ENCODE measurements at places on chromosomes 2 and 18. TPM values are rescaled to one million over a fixed set of nuclear protein-coding genes. Genes with fewer than 3 reads are reported as not detected.

DNA sequence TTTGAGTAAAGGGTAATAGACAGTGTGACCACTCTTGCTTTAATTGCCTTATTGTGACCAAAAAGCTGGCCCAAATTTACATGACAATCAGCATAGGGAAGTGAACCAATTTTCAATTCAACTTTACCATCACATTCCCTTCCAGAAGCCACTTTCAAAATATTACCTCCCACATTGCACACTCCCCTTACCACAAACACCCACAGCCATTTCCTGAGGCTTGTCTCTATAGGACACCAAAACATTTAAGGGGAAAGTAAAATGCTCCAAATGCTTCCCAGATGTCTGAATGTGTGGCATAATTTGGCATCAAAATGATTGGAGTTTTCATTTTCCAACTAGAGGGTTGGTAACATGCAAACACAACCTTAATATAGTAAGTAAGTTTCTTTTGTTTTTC lies 616.1 kb downstream of the SLC4A3 start:
- DNase-seq, result no peak

GRCh38 chr18:46917803-46918600 lies 600 bp downstream of the KATNAL2 start:
- DNase-seq, result no peak

Gene DSG1
- total RNA-seq, result not detected

Gene EFHD1
- total RNA-seq, result 0.24 TPM

DNA sequence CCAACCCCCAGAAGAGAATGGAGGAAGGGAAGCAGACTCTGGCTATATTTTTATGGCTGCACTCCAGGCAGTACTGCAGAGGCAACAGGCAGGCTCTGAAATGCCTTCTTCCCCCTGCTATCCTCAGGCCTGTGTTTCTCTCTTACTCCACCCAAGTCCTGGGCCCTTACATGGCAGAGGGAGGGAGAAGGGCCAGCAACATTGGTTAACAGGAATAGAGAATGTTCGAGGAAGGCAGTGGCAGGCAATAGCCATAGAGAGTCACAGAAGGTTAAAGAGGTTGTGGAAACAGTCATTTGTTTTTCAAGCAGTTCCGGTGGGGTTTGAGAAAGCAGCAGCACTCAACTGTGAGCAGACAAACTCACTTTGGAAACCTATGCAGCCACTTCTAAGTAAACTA lies 15.1 kb upstream of the DARS1 start:
- DNase-seq, result no peak

Gene DNAJC5G
- not detected for total RNA-seq

DNA sequence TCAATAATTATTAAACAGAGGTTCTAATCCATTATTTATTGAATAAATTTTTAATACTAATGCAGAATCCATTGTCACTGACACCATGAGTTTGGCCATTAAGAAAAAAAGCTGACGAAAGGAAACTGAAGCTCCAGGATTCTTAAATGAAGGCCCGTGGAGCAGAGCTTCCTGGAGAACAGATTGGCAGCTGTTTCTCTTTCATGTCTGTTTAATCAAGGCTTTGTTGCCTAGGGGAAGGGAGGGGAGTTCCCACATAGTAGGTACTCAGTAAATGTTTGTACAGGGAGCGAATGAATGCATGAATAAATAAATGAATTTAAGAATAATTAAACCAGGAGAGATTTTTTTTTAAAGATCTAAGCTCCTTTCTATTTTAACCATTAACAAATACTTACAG lies 315.1 kb upstream of the KLHL29 start:
- no peak for DNase-seq
